ENCODE measurements at places on chromosomes 13 and 19.

- no peak for DNase-seq
Measured at GRCh38 chr19:21434516-21434915, 37.6 kb downstream of the ZNF493 start.

DNA sequence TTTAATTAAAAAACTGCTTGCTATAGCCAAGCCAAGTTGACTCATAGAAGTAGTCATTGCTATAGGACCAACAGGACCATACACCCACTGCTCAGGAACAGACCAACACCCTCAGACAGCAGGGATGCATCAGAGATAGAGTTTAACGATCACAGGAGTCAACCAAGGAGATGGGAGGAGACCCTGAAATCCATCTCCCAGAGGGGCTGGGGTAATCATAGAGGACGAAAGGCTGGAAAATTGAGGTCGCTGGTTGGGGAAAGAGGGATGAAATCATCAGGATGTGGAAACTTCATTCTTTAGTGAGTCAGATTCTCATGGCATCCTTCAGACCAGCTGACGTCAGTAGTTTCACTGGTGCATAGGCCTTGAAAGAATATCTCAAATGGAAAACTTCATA lies 160.4 kb upstream of the GPC6 start:
- no peak for DNase-seq

GRCh38 chr19:1624458-1624857 lies 19.2 kb upstream of the UQCR11 start:
- DNase-seq: peak; percentile 57

- peak; percentile 84 for DNase-seq
Measured at GRCh38 chr19:15584541-15585115, 30.4 kb upstream of the CYP4F8 start.

GRCh38 chr19:19361075-19361594 lies 40.5 kb downstream of the MAU2 start:
- peak; percentile 81 for DNase-seq

GRCh38 chr13:81051873-81052272 lies 710.9 kb upstream of the SPRY2 start:
- no peak for DNase-seq

GRCh38 chr13:97367016-97367822 lies 66.8 kb upstream of the RAP2A start:
- DNase-seq: no peak

- DNase-seq: no peak
Measured at GRCh38 chr19:31083105-31083504, 266.1 kb downstream of the TSHZ3 start.

GRCh38 chr19:57321116-57321515 lies 844 bp downstream of the ZNF543 start:
- no peak for DNase-seq

DNA sequence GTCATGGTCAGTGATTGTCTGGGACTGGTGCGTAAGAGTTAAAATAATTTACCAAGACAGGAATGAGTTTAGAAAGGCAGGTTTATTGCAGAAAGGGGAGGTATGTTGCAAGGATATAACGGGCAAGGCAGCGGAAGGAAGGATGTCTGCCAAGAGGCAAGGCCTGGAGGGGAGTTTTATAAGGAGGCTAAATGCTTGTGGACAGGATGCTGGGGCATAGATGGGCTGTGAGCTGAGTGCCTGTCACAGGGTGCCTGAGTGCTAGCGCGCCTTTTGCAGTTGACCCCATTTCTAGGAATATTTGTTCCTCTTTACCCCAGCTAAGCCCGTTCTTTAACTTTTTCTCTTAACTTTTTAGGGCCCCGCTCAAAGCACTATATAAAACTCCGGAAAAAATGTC lies 58.7 kb downstream of the TEX26 start:
- no peak for DNase-seq

DNA sequence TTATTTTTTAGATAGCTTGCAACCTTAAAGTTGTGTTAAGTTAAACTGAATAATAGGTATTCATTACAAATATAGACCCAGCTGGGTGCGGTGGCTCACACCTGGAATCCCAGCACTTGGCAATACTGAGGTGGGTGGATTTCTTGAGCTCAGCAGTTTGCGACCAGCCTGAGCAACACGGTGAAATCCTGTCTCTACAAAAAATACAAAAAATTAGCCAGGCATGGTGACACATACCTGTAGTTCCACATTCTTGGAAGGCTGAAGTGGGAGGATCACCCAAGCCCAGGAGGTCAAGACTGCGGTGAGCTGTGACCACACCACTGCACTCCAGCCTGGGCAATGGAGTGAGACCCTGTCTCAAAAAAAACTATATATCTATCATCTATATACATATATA lies 386.5 kb downstream of the PCDH17 start:
- no peak for DNase-seq

DNA sequence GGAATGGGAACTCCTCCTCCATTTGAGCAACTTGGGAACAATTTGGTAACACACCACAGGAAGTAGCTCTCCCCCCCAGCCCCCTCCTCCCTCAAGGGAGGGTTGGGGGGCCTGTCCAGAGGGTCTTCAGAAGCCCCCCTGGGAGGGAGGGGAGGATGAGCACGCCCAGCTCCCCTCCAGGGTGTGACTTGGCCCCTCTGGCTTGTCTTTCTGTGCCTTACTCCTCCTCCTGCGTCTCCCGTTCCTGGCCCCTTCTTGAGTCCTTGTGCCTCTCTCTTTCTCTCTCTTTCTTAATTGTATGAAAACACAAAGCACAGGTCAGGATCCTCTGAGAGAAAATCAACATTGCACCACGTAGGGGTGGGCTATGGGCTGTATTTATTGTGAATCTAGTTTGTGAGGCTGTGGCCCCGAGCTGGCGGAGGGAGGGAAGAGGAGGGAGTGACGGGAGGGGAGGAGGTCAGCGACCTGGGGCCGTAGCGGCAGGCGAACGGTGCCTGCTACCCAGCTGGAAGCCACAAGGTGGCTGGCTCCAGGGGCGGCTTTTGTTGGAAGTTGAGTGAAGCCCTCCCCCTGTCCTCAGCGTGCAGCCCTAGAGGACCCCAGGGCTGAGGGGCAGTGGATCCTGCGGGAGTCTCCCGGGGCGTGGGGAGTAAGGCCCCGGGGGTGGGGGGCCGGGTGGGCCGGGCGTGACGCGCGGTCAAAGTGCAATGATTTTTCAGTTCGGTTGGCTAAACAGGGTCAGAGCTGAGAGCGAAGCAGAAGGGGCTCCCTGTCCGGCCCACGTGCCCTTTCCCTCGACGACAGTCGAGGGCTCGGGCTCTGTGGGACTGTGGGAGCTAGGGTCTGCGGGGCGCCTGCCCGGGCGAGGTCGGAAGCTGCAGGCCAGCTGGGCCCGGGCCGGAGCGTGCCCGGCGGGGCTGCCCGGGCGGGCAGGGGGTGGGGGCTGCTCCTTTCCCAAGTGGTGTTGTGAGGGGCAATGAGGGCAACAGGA lies 6.4 kb downstream of the LYL1 start:
- DNase-seq: no peak

DNA sequence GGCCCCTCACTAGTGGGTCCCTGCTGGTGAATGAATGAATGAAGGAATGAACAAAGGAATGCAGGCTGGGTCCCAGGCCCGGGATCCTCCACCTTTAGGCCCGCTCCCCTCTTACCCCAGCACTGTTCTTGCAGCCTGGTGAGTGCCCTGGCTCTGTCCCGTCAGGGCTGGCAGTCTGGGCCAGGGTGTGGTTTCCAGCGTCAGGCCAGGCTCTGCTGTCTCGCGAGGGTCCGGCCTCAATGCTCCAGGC lies 317 bp downstream of the LYL1 start:
- DNase-seq: no peak

- no peak for DNase-seq
Measured at GRCh38 chr13:47298506-47298905, 401.7 kb upstream of the HTR2A start.

DNA sequence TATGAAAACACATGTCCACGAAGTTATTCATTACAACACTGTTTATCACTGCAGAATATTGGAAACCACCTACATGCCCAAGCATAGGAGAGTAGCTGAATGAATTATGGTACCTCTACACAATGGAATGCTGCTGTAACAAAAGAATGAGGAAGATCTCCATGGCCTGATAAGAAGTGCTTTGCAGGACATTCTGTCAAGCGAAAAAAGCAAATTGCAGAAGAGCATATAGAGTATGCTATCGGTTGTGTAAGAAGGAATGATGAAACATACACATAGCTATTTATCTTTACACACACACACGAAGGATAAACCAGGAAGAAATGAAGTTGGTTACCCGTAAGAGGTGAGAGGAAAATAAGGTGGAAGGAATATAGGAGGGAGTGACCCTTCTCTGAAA lies 37.5 kb upstream of the CEACAM20 start:
- DNase-seq: no peak

- no peak for DNase-seq
Measured at GRCh38 chr13:109206616-109207015, 577.2 kb downstream of the MYO16 start.

DNA sequence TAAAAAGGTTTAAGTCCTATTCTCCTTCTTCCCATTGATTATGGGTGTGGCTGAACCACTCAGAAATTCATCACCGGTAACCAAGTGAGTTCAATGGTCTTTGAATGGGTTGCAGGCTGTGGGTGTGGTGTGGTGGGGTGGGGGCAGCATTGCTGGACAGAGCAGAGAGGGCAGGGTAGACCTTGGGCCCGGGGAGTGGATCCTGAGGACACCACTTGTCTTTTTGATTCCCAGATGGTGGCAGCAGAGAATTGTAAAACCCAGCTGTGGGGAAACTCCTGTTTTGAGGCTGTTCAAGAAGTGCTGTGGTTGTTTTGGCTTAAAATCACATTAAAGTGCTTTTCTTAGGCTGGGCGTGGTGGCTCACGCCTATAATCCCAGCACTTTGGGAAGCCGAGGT lies 45.8 kb upstream of the RGCC start:
- peak; percentile 59 for DNase-seq

DNA sequence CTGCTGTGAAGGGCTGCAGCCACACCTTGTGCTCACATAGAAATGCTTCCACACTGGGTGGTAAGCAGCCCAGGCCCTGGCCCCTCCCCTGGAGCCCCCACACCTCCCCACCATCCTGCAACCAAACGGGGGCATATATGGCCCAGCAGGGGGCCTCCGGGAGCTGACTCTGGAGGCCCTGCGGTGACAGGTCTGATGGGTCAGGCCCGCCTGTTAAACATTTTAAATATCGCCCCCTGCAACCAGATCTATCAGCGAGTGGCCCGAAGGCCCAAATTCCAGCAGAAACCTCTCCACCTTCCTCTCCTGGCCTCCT lies 48.0 kb upstream of the KATNAL1 start:
- DNase-seq: no peak

GRCh38 chr19:44164327-44164672 lies 600 bp upstream of the ZNF226 start:
- no peak for DNase-seq

DNA sequence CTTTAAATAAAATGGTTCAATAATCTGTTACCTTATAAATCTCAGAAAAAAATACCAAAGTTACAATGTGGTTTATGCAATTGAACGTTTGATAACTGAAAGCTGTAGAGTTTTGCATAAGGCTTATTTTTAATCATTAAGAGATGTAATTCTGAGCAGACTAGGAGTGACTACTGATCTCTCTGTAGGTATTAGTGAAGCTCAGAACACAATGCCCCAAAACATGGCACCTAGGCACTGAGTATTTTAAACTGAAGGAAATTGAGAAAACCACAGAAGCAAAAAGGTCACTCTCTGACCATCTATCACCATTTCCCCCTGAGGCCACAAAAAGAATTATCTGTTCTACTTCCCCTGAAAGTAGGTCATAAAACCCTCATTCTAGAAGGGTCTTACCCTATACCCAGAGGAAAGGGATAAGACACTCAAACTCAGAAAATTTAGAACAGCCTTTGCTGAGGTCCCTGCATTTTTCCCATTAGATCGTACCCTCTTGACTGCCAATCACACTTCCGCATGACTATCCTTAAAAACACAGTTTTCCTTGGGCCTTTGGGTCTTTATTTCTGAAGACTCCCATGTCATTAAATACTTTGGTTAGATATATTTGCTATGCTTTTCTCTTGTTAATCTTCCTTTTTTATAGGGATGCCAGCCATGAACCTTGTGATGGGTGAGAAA lies 158.1 kb downstream of the PCDH9 start:
- no peak for DNase-seq

DNA sequence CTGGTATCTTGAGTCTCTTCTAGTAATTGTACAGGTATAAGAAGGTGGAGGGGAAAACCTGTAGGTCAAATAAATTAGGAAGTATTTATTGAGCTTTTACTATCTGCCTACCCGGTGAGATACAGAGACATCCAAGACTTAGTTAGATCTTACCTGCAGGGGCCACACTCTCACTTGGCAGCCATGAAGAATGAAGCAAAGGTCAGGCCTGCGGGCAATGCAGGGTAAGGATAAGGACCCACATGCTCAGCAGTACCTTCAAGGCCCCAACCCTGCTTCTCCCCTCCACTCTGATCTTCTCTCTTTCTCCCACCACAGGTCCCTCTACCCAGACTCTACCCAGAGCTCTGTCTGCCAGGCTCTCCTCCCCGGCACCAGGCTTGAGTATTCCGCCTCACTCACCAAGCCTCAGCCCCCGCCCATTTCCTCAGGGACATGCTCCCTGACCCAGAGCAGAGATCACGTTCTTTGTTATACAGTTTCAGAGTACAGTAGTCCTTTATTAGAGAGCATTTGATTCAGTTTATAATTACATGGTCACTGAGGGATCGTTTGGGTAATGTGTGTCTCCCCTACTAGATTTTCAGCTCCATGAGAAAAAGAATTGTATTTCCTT lies 18.9 kb upstream of the CLDN10 start:
- DNase-seq: no peak

DNA sequence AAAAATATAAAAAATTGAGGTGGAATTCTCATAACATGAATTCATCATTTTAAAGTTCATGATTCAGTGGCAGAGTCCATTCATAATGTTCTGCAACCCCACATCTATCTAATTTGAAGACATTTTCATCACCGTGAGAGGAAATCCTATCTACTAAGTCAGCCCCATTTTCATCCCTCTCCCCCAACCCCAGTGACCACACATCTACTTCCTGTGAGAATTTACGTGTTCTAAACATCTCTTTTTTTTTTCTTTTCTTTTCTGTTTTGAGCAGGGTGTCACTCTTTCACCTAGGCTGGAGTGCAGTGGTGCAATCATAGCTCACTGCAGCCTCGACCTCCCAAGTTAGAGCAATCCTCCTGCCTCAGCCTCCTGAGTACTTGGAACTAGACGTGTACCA lies 17.5 kb downstream of the ATCAY start:
- DNase-seq: no peak

DNA sequence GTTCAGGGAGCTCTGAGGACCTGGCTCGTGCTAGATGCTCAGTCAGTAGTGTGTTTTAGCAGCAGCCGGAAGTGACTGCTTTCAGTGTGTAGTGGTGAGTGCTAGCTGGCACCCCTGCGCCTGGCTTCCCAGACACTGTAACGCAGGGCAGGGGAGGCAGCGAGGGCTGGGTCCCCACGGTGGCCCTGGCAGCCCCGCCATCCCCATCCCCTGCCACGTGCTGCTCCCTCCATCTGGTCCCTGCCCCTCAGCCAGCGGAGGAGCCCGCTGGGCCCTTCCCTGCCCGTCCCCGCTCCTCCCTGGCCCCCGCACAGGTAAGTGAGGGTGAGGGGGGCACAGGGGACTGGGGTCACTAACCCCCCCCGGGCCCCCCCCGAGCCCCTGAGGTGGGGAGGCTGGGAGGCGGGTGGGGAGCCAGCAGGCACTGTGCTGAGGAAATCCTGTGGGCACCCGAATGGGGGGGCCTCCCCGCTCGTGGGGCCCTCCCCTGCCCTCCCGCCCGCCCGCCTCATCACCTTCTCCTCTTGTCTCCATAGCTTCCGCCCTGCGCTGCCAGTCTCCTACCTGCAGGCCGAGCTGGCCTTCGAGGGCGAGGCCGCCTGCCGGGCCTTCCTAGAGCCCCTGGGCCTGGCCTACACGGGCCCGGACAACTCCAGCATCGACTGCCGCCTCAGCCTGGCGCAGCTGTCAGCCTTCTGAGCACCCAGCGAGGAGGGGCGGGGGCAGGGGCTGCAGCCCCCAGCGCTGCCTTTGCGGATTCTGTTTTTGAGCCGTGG lies 3.2 kb downstream of the LENG9 start:
- DNase-seq: no peak
